Stimulated activated CD4-positive, alpha-beta T cell treated with anti-CD3 and anti-CD28 coated beads, TNF-alpha, amount 100 ng/mL, for 1 hour (primary cell): ENCODE measurements at places on chromosomes 4 and X.

DNA sequence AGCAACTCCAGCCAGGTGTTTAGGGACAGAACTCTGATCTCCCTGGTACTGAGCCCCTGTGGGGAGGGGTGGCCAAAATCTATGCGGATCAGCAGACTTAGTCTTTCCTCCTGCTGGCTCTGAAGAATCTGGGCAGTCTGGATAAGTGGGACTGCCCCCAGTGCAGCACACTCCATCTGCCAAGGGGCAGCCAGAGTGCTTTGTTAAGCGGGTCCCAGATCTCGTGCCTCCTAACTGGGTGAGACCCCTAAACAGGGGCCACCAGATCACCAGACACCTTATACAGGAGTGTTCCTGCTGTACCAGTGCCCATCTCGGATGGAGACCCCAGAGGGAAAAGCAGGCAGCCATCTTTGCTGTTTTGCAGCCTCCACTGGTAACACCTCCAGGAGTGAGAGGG, 81.5 kb upstream of the IL13RA2 start:
- DNase-seq = no peak

- no peak for DNase-seq
These were observed 134.2 kb downstream of the PTTG2 start for GRCh38 chr4:38094419-38094818.

DNA sequence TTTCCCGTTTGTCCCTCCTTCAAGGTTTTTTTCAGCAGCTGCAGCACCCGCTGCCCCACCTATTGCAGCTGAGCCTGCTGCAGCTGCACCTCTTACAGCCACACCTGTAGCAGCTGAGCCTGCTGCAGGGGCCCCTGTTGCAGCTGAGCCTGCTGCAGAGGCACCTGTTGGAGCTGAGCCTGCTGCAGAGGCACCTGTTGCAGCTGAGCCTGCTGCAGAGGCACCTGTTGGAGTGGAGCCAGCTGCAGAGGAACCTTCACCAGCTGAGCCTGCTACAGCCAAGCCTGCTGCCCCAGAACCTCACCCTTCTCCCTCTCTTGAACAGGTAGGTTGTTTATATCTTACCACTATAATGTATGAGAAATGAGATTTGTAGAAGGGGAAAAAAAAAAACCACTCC, 4.5 kb downstream of the PRR27 start:
- no peak for DNase-seq

DNA sequence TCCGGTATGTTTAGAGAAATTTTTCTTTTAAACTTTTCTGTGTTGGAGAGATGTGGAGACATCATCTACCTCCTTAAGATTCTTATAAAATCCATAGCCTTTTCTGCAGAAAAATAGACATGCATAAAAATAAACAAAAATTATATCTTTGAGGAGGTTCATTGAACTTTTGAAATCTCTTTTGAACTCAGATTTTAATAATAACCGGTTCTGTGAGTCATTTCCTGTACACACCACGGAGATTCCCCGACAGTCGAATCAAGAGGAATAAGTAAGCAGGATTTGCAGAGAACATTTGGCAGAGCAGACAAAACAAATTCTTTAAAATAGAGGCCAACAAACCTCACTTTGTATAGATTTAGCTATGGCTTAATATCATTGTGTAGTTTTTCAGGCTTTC, 918.7 kb upstream of the POU3F4 start:
- DNase-seq = no peak

- DNase-seq = no peak
These were observed 55.9 kb downstream of the MXRA5 start for GRCh38 chrX:3290561-3290960.

DNA sequence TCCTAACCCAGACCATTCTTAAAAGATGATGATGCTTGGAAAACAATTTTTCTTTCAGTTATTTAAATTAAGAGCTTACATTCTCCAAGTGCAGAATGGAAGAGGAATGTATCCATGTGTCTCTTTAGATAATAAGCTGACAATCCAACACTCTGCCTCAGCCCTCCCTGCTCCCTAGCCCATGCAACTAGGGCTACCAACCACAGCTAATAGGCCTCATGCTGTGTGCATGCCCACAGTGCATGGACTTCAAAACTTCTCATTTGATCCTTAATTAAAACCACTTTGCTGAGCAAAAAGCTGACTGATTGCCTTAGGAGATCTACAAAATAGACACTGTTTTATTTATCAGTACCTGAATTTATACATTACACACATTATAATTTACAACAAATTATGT, 473.9 kb downstream of the GALNTL6 start:
- no peak for DNase-seq

DNA sequence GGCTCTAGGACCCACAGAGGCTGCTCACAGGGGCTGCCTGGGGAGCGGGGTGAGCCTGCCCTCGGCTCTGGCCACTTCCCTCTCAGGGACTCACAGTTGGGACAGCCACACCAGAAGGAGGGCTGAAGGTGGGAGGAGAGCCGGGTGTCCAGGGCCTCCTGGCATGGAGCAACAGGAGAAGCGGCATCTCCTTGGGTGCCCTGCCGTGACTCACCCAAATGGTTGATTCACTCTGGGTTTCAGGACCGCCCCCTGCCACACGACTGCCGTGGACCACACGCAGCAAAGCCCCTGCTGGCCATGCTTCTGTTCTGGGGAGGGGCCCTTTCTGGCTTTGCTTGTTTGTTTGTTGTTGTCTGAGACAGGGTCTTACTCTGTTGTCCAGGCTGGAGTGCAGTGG, 86.0 kb upstream of the AFAP1 start:
- no peak for DNase-seq
